NCI-H2171 treated with DMSO at 0.1 percent for 48 hours (cell line): ENCODE measurements at places on chromosomes 12 and 14.

- no peak for DNase-seq
Observed at GRCh38 chr12:21221778-21222177, 90.8 kb downstream of the SLCO1B1 start.

- no peak for DNase-seq
Observed at GRCh38 chr12:47478426-47478825, 227.4 kb downstream of the RPAP3 start.

DNA sequence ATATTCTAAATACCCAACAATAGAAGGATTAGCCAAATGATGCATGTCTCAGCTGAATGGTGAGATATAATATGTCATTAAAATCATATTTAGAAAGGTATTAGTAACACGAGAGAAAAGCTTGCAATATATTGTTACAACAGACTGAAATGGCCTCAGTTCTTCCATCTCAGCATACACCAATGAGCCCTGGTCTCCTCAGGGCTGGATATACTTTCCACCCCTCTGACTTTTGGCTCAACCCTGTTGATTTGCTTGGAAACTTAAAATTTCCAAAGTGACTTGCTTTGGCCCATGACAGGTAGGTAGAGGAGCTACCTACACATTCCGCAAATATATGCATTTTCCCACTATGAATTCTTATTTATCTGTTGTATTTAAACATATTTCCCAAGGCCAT, 908.1 kb upstream of the TMEM132C start:
- DNase-seq: no peak

DNA sequence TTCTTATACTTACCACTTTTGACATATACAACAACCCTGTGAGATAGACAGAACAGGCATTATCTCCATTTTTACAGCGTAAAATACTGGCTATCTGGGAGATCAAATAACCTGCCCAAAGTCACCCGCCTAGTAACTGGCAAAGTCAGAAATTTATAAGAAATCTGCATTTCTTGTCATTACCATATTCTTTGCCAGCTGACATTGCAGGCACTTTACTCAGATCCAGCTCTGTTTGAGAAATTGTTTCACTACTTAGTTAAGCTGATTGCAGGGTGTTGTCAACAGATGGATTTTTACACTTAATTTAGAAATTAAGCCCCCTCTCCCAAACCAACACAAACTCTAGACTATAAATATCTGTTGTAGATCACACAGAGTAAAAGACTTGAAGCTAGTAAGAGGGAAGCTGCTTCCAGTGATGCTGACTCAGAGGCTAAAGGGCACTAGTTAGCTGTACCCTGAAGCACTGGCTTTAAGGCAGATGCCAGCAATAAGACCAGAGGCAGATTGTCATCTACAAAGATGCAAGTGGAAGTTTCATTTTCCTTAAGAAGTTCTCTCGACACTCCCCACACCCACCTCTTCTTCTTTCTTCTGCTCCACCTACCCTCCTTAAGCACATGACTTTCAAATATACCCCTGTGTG, 153.1 kb downstream of the ANO6 start:
- no peak for DNase-seq

GRCh38 chr12:28172434-28173030, 17.7 kb upstream of the CCDC91 start:
- DNase-seq: peak; percentile 91

GRCh38 chr12:16545836-16546235, 60.1 kb downstream of the LMO3 start:
- no peak for DNase-seq

GRCh38 chr12:39380090-39380489, 62.8 kb downstream of the KIF21A start:
- no peak for DNase-seq
